Epithelial cell of esophagus (primary cell): ENCODE measurements at places on chromosomes 3 and 15.

DNA sequence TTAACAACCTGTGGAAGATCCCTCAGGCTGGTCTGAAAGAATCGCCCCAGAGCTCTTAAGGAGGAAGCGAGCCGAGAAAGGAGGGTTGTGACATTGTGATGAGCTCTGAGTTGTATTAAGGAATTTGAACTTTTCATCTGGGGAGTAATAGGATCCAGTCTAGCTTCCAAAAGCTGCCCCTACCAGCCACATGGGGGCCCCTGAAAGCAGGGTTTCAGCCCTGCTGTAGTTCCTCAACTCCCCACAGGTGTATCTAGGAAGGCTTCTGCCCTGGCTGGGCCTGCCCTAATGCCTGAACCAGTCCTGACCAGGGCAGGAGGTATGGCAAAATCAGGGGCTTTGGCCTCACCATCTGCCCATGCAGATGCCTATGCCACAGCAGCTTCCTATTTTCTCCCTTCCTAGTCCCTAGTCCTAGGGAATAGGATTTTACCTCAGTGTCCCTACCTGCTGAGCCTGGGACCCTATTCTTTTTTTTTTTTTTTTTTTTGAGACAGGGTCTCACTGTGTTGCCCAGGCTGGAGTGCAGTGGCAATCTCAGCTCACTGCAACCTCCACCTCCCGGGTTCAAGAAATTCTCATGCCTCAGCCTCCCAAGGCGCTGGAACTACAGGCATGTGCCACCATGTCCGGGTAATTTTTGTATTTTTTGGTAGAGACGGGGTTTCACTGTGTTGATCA is 5.0 kb upstream of the AP3S2 start:
- DNase-seq, result peak; percentile 82

GRCh38 chr3:172357850-172358754 is 90.2 kb downstream of the GHSR start:
- DNase-seq, result peak; percentile 39

GRCh38 chr3:152355744-152356665 is 87.3 kb downstream of the MBNL1 start:
- DNase-seq, result no peak

GRCh38 chr3:48338635-48339034 is 5.2 kb upstream of the SPINK8 start:
- no peak for DNase-seq

DNA sequence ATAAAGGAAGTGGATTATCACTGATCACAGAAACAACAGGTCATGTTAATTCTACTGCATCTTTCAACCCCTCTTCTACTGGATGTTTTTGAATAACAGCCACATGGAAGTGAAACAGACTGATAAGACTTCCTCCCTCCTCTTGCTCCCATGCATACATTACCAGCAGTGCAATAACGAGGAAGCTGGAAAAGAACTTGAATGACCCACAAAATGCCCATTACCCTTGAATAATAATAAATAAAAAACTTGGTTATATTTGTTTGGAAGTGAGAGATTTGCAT is 51.6 kb downstream of the RARB start:
- DNase-seq, result no peak

DNA sequence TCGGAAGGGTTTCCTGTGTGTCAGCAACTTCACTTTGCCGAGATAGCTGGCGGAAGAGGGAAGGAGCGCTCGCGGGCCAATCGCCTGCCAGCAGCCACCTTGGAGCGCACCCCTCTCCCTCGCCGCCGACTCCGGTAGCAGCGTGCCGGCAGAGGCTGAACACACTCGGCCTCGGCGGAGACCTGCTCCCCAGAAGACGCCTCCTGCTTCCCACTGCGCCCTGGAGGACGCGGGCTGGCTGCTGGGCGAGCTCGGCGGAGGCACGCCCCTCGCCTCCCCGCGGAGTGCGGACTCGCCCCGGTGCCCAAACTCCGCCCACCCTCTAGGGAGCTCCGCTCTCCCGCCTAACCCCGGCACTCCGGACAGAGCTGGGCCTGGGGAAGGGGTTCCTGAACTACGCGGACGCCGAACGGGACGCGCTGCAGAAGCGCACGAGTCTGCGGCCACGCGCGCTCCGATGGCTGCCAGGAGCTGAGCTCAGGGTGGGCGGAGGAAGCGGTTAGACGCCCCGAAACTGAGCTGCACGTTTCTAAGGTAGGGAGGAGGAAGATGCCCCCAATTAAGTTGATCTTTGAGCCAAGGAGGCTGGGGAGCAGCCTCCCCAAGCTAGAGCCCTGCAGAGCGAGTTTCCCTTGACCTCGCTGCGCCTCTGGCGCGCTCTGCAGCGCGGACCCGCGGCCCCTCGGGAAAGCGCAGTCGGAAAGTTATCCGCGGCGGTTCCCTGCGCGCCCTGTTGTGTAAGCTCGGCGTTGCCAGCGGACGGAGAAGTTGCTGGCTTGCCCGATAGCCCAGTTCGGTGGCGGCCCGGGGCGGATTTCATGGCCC is at the start of gene P2RY1:
P2RY1 (plus strand) TSS at position 356 of the 825 bp plus-strand sequence. CDS start 652 bp downstream, outside the sequence.
- DNase-seq, result peak; percentile 87

- no peak for DNase-seq
These were observed 23.6 kb upstream of the C3orf22 start for GRCh38 chr3:126582311-126582710.

DNA sequence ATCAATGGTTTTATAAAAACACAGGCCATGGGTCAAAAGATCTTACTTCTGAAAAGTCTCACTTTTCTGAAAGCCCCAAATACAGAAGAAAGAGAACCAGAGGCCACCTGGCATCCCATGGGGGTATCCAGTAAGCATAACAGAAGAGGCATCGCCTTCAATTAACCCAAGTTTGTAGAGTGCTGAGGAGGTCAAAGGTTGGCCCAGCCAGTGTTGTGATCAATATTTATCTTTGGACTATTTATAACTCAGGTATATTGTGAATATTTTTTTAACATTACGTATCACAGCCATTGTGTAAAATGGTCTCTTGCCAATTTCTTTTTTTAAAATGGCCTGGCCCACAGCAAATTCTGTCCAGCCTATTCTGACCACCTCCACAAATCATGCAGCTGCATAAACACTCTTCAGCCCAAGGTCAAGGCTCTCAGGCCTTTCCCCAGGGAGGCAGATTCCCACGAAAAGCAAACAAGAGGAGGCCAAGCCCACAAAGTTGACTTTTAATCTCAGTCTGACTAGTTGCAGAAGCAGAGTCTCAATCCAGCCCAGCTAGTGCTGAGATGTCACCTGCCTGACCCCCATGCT is 26.2 kb upstream of the SPTBN5 start:
- DNase-seq, result no peak

- peak; percentile 99 for DNase-seq
These were observed 119.6 kb downstream of the ASB7 start for GRCh38 chr15:100721758-100722550.

GRCh38 chr3:155462672-155463071 is 169.2 kb upstream of the STRIT1 start:
- no peak for DNase-seq

- no peak for DNase-seq
These were observed 348.6 kb upstream of the CDIN1 start for GRCh38 chr15:36230776-36231175.
